ENCODE measurements at places on chromosomes 3 and 15.

DNA sequence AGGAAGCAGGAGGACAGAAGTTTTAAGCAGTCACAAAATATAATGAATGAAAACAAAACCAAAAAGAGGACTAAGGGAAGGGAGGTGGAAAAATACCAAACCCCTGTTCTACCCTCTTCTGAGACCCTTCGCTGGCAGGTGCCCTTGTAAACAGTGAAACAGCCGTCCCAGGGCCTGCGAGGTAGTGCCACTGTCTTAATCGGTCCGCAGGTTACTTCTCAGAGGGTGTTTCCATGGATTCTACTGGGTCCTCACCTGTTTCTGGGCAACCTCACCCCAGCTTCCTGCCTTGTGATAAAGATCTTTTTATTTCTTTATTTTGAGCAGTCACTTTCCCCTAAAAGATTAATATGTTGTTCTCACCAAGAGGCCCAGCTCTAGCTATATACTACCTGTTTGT, 65.3 kb downstream of the SLC30A4 start:
- H3K4me3 ChIP-seq = peak overlapping the region; percentile 75
- H3K36me3 ChIP-seq = no peaks in the 10 kb centered on the region
- peaks cover 51% of the 10 kb centered on the region for H3K4me1 ChIP-seq
- peak overlapping the region; percentile 89 for H3K27ac ChIP-seq
- DNase-seq = peak; percentile 17

GRCh38 chr3:168812234-168812633, 716.5 kb upstream of the GOLIM4 start:
- H3K27me3 ChIP-seq = no peaks in the 10 kb centered on the region
- no peak for DNase-seq
- no peaks in the 10 kb centered on the region for H3K4me1 ChIP-seq
- H3K27ac ChIP-seq = no peak overlapping the region
- H3K36me3 ChIP-seq = no peaks in the 10 kb centered on the region

- H3K4me3 ChIP-seq = no peak overlapping the region
- H3K27ac ChIP-seq = no peak overlapping the region
- H3K27me3 ChIP-seq = no peaks in the 10 kb centered on the region
- H3K36me3 ChIP-seq = peaks cover 44% of the 10 kb centered on the region
Measured at GRCh38 chr3:67495751-67496150, 158.7 kb downstream of the SUCLG2 start.

GRCh38 chr15:51793521-51794305, 35.7 kb upstream of the TMOD3 start:
- no peaks in the 10 kb centered on the region for H3K27me3 ChIP-seq
- DNase-seq = no peak
- H3K27ac ChIP-seq = no peak overlapping the region
- peaks cover 2% of the 10 kb centered on the region for H3K36me3 ChIP-seq
- no peak overlapping the region for H3K4me3 ChIP-seq
- no peaks in the 10 kb centered on the region for H3K4me1 ChIP-seq

- peaks cover 3% of the 10 kb centered on the region for H3K4me1 ChIP-seq
- no peak overlapping the region for H3K27ac ChIP-seq
- no peak overlapping the region for H3K4me3 ChIP-seq
- no peaks in the 10 kb centered on the region for H3K36me3 ChIP-seq
Measured at GRCh38 chr3:29381595-29381994, 100.7 kb downstream of the RBMS3 start.

DNA sequence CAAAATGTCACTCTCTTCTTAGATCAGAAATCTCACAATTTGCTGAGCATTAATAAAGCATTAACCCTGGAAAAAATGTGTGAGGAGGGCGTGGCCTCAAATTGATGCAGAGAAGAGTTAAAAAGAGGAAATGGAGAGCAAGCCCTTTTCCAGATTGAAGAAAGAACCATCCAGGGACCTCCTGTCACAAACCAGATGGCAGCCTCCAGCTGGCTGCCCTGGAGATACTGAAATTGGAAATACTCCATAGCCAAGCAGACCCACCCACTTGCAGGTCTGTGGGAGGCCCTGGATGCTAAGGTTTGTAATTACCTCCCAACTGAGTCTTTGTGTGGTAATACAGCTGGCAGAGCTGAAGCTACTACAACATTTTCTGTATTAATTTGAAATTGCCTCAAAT, 214.9 kb downstream of the IL20RB start:
- DNase-seq = no peak
- H3K27ac ChIP-seq = no peak overlapping the region
- H3K4me3 ChIP-seq = no peak overlapping the region

DNA sequence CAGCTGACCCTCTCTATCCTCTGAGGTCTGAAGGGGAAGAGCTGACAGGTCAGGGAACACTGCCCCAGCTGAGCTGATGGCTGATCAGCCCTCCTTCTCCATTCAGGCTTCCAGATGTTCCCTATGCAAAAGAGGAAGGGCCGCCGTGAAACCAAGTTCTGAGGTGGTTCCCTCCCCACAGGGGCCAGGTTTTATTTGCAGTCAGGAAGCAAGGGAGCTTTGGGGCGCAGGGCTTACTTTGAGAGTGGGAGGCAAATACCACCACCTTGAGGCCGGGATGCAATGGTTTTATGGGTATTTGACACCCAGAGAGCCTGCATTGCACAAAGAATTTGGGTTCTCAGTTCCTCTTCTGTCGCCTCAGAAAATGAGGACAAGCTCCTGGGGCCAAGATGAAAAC, 186.9 kb downstream of the ARRDC4 start:
- no peaks in the 10 kb centered on the region for H3K27me3 ChIP-seq
- no peak for DNase-seq
- H3K27ac ChIP-seq = no peak overlapping the region
- H3K4me1 ChIP-seq = no peaks in the 10 kb centered on the region
- no peak overlapping the region for H3K4me3 ChIP-seq

GRCh38 chr3:170907637-170908234, 701 bp downstream of the EIF5A2 start:
- peaks cover 2% of the 10 kb centered on the region for H3K27me3 ChIP-seq
- H3K36me3 ChIP-seq = peaks cover 13% of the 10 kb centered on the region
- peaks cover 27% of the 10 kb centered on the region for H3K4me1 ChIP-seq
- DNase-seq = no peak

DNA sequence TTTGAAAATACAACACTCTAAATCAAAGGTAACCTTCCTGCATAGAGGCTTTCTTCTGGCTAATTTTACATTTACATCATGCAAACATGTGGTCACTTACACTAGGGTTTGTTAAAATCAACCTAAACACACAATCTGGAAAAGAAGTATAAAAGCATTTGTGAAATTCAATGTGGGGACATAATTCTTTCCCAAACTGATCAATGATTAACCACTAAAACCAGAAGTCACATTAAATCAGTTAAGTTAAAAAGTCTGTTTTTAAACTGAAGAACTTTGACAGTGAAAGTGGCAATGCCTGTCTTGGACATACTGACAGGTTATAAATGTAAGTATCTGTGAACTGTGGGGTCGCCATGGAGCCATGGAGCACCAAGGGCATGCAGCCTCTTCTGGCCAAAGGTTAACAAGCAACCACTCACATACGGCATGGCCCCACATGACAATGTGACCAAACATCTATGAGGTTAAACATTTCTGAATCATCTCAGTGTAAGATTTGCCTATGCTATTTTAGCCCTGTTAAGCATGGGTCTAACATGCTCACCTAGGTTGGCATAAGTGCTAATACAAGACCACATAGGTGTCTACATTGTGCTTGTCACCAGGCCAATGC, 278.2 kb downstream of the CTNNB1 start:
- no peak overlapping the region for H3K27ac ChIP-seq
- no peak overlapping the region for H3K4me3 ChIP-seq
- no peaks in the 10 kb centered on the region for H3K4me1 ChIP-seq

- peaks cover 9% of the 10 kb centered on the region for H3K4me1 ChIP-seq
- DNase-seq = no peak
- H3K27ac ChIP-seq = no peak overlapping the region
Measured at GRCh38 chr3:46395210-46395661, 11.6 kb downstream of the CCR5AS start.

GRCh38 chr3:13222891-13223573, 149.8 kb upstream of the IQSEC1 start:
- DNase-seq = no peak
- H3K27ac ChIP-seq = no peak overlapping the region
- no peak overlapping the region for H3K4me3 ChIP-seq
- no peaks in the 10 kb centered on the region for H3K4me1 ChIP-seq

GRCh38 chr3:33750211-33750548, 32.1 kb upstream of the CLASP2 start:
- DNase-seq = no peak
- peaks cover 4% of the 10 kb centered on the region for H3K4me1 ChIP-seq
- no peak overlapping the region for H3K27ac ChIP-seq
- H3K4me3 ChIP-seq = no peak overlapping the region
- peaks cover 5% of the 10 kb centered on the region for H3K36me3 ChIP-seq

DNA sequence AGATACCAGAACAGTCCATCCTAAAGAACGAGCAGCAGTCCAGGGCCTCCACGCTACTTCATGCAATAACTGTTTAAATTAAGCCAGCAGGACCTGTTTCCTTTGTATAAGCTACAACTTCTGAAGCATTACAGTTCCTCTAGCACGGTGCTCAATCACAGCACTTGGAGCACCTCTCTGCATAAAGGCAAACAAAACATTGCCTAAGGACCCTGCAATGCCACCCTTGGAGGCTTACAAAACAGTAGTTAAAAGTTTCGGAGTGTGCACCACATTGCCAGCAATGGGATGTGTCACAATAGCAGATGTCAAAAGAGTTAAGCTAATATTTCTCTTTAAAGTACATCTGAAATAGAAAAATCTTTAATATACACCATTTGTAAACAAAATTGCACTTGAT, 2.6 kb upstream of the VPS39 start:
- peaks cover 19% of the 10 kb centered on the region for H3K36me3 ChIP-seq
- H3K27me3 ChIP-seq = no peaks in the 10 kb centered on the region
- H3K27ac ChIP-seq = no peak overlapping the region
- no peak for DNase-seq

DNA sequence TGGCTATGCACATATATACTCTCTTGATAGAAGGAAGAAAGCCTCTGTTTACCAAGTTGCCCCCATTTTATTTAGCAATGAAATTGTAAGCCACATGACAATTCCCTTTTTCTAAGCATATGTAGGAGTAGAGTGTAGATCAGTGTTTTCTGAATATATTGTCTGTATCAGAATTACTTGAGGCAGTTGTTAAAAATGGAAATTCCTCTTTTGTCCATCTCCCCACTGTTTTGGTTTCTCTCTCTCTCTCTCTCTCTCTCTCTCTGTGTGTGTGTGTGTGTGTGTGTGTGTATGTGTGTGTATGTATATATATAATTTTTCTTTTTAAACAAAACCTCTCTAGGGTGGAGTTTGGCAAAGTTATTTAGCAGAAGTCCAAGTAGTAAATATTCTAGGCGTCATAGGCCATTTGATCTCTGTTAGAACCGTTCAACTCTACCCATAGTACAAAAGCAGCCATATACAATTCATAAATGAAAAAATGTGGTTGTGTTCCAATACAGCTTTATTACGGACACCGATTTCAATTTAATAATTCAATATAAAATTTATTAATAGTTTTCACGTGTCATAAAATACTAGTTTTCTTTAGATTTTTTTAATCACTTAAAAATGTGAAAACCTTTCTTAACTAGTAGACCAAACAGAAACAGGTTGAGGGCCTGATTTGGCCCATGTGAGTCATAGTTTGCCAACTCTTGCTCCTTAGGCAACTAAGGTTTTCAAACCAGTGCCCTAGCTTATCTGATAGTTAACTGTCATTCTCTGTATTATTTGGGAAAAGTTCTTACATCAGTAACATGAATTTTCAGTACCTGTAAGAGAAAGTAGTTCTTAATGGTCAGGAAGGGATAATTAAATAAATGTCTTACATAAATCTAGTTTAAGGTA, 39.8 kb downstream of the UBE2E1 start:
- H3K27me3 ChIP-seq = no peaks in the 10 kb centered on the region
- no peak for DNase-seq
- H3K27ac ChIP-seq = no peak overlapping the region
- no peaks in the 10 kb centered on the region for H3K36me3 ChIP-seq

DNA sequence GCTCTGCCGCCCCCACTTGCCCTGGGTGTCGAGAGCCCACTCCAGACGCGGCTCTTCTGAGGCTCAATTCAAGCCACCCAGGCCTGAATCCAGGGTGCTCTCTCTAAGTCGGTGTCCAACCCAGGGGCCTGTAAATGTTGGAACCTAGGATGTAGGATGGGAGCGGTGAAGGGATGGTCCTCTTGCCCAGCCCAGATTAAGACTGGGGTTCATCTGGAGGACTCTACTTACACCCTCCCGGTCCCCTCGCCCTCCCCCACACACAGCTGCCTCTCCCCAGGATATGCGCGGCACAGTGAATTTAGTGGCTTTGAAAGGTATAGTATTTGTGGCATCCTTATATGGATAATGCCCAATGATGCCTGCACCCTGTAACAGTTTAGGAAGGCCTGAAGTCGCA, 822 bp upstream of the FBN1 start:
- no peak overlapping the region for H3K4me3 ChIP-seq
- H3K27me3 ChIP-seq = peaks cover 35% of the 10 kb centered on the region
- H3K4me1 ChIP-seq = peaks cover 2% of the 10 kb centered on the region
- no peak for DNase-seq

GRCh38 chr3:111862415-111862814, 3.4 kb downstream of the PHLDB2 start:
- H3K27me3 ChIP-seq = peaks cover 24% of the 10 kb centered on the region
- no peak overlapping the region for H3K4me3 ChIP-seq
- H3K36me3 ChIP-seq = no peaks in the 10 kb centered on the region
- H3K4me1 ChIP-seq = peaks cover 16% of the 10 kb centered on the region

- H3K4me1 ChIP-seq = peaks cover 51% of the 10 kb centered on the region
- peak; percentile 12 for DNase-seq
- no peaks in the 10 kb centered on the region for H3K27me3 ChIP-seq
- no peaks in the 10 kb centered on the region for H3K36me3 ChIP-seq
- no peak overlapping the region for H3K4me3 ChIP-seq
- no peak overlapping the region for H3K27ac ChIP-seq
Measured at GRCh38 chr3:31462050-31462569, 70.6 kb upstream of the STT3B start.

DNA sequence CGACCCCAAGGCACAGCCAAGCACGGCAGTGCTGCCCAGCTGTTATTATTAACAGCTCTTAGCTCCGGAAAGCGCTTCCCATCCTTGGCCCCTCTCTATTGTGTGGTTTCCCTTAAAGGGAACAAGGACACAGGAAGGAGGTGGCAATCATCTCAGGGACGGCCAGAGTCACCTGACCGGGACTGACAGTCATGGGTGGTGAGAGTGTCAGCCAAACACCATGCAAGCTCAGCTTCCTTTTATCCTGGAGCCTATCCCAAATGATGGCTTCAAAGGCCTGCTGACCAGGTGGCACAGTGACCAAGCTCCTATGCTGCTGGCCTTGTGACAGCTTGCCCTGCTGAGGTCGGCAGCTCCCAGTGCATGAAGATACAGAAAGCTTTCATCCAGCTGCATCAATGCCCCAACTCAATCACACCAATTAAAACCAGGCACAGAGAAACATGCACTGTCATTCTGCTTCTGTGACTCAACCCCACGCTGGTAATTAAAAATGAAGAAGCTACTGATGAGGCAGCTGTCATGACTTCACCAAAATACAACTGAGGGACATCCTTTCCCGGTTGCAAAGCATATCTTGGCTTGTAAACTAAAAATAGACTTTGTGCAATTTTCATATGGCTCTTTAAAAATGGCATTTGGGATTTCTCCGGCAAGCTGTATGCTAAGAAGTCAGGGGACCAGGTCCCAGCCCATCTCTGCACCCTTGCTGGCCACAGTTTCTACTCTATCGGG, 34.0 kb downstream of the PCSK6 start:
- H3K4me3 ChIP-seq = no peak overlapping the region
- no peak overlapping the region for H3K27ac ChIP-seq
- H3K36me3 ChIP-seq = no peaks in the 10 kb centered on the region
- no peak for DNase-seq

GRCh38 chr3:107953722-107954121, 137.1 kb downstream of the CD47 start:
- no peak overlapping the region for H3K4me3 ChIP-seq
- DNase-seq = no peak
- H3K4me1 ChIP-seq = peaks cover 27% of the 10 kb centered on the region
- no peak overlapping the region for H3K27ac ChIP-seq
- peaks cover 2% of the 10 kb centered on the region for H3K27me3 ChIP-seq
